ENCODE measurements at places on chromosomes 11 and 22.

DNA sequence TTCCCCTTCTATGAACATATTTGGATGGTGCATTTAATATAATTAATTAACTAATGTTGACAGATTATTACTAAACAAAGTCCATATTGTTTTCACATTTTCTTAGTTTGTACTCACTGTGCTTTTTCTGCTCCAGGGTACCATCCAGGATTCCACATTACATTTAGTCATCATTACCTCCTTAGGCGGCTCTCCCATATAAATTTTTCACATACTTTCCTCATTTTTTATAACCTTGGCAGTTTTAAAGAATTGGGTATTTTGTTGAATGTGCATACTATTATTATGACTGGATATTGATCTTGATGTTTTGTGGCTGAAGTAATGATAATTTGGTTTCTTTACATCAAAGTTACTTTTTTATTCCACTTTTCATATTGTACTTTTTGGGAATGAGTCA lies 755.6 kb upstream of the ANO3 start:
- no peak for DNase-seq

GRCh38 chr11:34134765-34135164 lies 29.3 kb downstream of the NAT10 start:
- no peak for DNase-seq

- no peak for DNase-seq
Measured at GRCh38 chr22:48332438-48333322, 1495.0 kb downstream of the BRD1 start.

- no peak for DNase-seq
Measured at GRCh38 chr11:93659196-93659595, 2.3 kb upstream of the CEP295 start.

GRCh38 chr11:85551881-85552280 lies 75.3 kb downstream of the DLG2 start:
- no peak for DNase-seq

All from pulmonary artery endothelial cell (primary cell).